NCI-H226 (cell line): ENCODE measurements at places on chromosomes 6 and 20.

DNA sequence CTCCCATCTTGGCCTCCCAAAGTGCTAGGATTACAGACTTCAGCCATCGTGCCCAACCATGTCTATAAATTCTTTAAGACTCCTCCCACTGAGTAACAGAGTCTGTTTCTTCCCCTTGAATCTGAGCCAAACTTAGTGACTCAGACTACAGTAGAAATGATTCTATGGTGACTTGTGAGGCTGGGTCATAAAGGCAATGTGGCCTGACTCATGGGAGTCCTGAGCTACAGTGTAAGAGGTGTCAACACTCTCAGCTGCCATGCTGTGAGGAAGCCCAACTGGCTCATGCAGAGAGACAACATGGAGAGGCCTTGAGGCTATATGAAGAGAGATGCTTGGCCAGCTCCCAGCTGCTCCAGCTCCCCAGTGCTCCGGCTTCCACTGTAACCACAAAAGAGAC is 5.2 kb upstream of the NRSN2 start:
- DNase-seq, result peak; percentile 78

DNA sequence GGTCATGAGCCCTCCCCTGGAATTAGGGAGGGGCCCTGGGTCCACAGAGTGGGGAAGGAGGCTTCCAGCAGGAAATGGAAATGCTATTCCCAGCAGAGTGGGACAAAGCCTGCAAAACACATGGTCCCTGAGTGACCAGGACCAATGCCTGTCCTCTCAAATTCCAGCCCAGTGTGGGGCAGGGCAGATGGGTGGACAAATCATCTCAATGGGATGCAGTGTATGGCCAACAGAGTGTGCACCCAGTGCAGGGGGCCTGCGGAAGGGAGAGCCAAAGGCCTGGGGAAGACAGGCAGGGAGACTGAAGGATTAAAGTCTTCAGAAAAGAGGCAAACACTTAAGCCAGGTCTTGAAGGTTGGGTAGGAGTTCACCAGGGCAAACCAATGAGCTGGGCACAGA is 28.7 kb upstream of the PHACTR3 start:
- DNase-seq, result no peak

GRCh38 chr6:108492131-108492766 is 68.5 kb upstream of the FOXO3 start:
- peak; percentile 10 for DNase-seq

DNA sequence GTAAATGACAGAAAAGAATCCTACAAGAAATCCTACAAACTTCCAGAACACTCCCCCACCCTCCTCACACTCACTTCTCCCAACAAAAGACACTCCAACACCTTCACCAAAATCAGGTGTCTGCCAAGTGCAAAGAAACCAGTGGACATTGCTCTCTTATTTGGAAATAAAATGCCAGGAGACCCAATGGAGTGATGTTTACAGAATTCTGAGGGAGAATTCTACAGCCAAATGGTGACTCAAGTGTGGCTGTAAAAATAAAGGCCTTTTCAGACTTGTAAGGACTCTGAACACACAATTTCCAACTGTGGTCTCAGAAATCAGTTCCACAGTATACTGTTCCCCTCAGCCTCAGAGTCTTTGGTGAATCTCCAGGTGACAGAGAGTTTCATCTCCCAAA is 109.6 kb upstream of the CARMIL1 start:
- DNase-seq, result no peak

GRCh38 chr6:149114167-149114566 is 203.3 kb upstream of the TAB2 start:
- no peak for DNase-seq

DNA sequence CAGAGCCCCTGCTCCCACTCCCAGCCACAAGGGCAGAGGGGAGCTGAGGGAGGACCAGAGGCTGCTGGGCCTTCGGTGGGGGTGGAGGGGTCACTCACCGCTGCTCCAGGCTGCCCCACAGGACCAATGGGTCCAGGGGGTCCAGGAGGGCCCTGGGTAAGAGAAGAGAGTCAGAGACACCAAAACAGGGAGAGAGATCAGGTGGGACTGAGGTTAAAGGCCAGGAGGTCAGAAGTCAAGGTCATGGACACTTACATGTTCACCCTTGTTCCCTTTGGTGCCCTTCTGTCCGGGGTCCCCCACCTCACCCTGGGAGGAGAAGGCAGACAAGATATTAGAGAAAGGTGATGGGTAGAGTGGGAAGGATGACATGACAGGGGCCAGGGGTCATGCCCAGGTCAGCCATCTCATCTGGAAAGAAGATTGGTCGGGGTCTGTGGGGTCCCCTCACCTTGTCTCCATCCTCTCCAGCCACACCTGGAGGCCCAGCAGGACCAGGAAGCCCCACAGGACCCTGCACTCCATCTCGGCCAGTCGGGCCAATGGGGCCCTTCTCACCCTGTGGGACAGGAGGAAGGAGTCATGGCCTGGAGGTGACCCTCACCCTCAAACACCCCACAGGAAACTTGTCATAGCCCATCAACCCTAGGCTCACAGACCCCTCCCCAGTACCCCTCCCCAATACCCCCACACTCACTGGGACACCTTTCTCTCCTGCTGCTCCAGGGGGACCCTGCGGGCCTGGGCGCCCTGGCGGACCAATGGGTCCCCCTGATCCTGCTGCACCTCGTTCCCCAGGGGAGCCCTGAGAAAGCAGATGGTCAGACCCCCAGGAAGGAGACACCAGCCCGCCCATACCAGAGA is 21.0 kb downstream of the COL11A2 start:
- DNase-seq, result no peak

DNA sequence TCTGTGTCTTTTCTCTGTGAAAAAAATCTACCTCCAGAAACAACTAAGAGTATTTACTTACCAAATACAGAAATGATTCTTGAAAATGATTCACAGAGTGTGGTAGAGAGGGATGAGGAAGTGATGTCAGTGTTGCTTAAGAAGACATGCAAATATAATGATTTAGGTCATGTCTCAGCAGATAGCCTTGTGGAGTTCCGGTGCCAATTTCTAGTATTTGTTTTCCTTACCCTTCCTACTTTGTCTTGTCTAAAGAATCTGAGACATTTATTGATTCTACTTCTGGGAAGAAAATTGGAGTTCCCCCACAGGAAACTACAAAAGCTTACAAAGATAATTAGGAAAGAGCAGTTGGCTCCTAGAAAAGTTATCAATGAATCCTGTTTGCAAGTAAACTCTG is 68.8 kb downstream of the GJA1 start:
- peak; percentile 60 for DNase-seq

GRCh38 chr6:36962874-36963273 is 8.3 kb downstream of the PI16 start:
- DNase-seq, result peak; percentile 55

GRCh38 chr6:116298973-116299372 is 19.2 kb upstream of the TSPYL1 start:
- no peak for DNase-seq

- no peak for DNase-seq
These were observed 109.0 kb downstream of the RALGAPA2 start for GRCh38 chr20:20603339-20603990.

DNA sequence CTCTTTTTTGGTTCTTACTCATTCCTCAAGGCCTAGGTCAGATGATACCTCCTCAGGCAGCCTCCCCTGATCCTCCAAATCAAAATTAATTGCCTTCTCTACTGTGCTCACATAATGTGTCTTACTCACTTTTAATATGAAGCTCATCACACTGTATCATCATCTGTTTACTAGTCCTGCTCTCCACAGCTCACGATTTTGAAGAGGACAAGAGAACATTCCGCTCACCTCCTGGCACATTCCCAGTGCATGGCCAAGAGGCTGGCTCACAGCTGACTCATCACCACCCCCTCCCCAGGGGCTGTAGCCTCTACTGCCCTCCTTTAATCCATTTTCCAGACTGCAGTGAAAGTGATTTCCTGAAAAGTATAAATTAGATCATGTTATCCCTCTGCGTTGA is 133.1 kb downstream of the ALDH8A1 start:
- no peak for DNase-seq

DNA sequence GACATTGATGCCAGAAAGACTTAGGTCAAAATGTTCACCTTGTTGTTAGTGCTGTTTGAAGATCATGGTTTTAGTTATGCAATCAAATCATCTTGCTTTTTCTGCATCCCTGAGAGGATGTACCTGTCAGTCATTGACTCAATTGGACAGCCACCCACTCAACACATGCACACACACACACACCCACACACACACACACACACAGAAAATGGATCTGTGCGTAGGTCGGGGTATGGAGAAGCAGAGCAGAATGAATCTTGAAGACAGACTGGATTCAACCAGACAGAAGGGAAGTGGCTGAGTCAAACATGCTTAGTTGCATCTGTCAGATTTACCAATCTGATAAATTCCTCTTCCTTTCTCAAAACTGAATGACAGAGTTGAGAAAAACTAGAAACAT is 19.1 kb upstream of the ZSCAN23 start:
- no peak for DNase-seq
